Glutamatergic neuron (in vitro differentiated cells): ENCODE measurements at places on chromosomes 7 and 10.

GRCh38 chr7:87505122-87505521, 29.6 kb upstream of the ABCB4 start:
- H3K27ac ChIP-seq, result no peak overlapping the region
- no peaks in the 10 kb centered on the region for H3K36me3 ChIP-seq
- no peak overlapping the region for H3K4me3 ChIP-seq
- H3K4me1 ChIP-seq, result peaks cover 3% of the 10 kb centered on the region
- no peak for DNase-seq

DNA sequence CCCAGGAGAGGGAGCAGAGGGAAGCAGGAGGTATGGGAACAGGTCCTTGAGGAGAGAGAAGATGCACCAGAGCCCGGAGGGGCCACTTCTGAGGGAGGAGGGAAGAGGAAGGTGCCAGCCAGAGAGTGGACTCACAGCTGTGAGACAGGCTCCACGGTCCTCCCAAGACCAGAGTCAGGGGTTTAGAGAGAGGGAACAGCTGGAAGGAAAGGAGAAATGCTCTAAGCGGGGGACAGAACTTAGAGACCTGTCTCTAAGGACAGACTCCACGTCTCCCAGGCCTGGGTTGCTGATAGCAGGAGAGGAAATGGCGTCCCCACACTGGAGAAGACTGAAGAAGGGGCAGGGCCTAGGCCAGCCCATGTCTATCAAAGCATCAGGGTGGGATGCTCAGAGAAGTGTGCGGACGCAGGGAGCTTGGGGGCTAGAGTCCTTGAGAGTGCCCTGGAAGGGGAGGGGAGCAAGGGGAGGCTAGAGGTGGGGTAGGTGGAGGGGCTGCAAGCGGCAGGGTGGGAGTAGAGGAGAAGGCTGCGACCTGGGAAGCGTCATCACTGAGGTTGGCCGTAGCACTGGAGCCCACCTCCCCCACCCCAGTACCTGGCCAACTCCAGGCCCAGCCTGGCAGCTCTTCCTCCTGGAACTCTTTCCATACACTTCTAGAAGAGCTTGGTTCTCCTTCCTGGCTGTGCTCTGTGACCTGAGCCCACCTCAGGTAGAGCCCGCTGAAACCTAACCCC, 25.6 kb upstream of the GRID1 start:
- peaks cover 4% of the 10 kb centered on the region for H3K36me3 ChIP-seq
- no peak overlapping the region for H3K4me3 ChIP-seq
- H3K4me1 ChIP-seq, result peaks cover 3% of the 10 kb centered on the region
- peaks cover 11% of the 10 kb centered on the region for H3K27me3 ChIP-seq
- H3K27ac ChIP-seq, result no peak overlapping the region

DNA sequence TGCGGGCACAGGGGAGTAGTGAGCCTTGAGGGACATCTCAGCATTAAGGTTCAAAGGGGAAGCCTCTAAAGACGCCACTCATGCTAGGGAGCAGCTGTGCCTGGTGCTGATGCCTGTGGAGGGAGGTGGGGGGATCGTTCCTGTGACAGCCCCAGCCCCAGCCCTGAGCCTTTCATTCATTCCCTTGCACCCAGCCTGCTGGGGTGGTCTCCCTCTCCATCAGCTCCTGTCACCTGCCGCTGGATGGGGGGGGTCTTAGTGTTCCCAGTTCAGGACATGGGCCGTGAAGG, 11.6 kb downstream of the ZNF316 start:
- peaks cover 10% of the 10 kb centered on the region for H3K27me3 ChIP-seq
- H3K4me1 ChIP-seq, result no peaks in the 10 kb centered on the region
- H3K27ac ChIP-seq, result no peak overlapping the region
- peaks cover 7% of the 10 kb centered on the region for H3K36me3 ChIP-seq
- DNase-seq, result no peak
- no peak overlapping the region for H3K4me3 ChIP-seq

- no peak for DNase-seq
- H3K36me3 ChIP-seq, result no peaks in the 10 kb centered on the region
- no peaks in the 10 kb centered on the region for H3K27me3 ChIP-seq
- no peaks in the 10 kb centered on the region for H3K4me1 ChIP-seq
Measured at GRCh38 chr10:10222304-10222841, 795.3 kb upstream of the CELF2 start.

DNA sequence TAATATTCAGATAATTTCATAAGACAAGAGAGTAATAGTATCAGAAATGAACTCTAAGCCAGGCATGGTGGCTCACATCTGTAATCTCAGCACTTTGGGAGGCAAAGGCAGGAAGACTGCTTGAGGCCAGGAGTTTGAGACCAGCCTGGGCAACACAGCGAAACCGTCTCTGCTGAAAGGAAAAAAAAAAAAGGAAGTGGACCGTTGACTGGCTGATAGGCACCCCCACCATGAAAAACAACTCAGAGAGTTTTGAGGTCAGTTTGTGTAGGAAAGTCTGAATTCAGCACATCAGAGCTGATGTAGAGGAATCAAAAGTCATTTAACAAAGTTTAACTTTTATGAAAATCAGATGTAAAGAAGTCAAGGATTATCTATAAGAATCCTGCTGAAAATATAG, 63.2 kb upstream of the AMPH start:
- no peak overlapping the region for H3K4me3 ChIP-seq
- no peaks in the 10 kb centered on the region for H3K36me3 ChIP-seq
- no peak overlapping the region for H3K27ac ChIP-seq
- H3K27me3 ChIP-seq, result no peaks in the 10 kb centered on the region

GRCh38 chr7:861222-861621, 15.1 kb upstream of the GET4 start:
- H3K4me3 ChIP-seq, result peak overlapping the region; percentile 12
- DNase-seq, result no peak
- H3K27ac ChIP-seq, result peak overlapping the region; percentile 94
- peaks cover 34% of the 10 kb centered on the region for H3K4me1 ChIP-seq

GRCh38 chr10:42975558-42976340, 101.1 kb upstream of the RET start:
- H3K4me1 ChIP-seq, result peaks cover 5% of the 10 kb centered on the region
- peaks cover 6% of the 10 kb centered on the region for H3K27me3 ChIP-seq
- DNase-seq, result peak; percentile 20
- H3K27ac ChIP-seq, result no peak overlapping the region
- no peak overlapping the region for H3K4me3 ChIP-seq

DNA sequence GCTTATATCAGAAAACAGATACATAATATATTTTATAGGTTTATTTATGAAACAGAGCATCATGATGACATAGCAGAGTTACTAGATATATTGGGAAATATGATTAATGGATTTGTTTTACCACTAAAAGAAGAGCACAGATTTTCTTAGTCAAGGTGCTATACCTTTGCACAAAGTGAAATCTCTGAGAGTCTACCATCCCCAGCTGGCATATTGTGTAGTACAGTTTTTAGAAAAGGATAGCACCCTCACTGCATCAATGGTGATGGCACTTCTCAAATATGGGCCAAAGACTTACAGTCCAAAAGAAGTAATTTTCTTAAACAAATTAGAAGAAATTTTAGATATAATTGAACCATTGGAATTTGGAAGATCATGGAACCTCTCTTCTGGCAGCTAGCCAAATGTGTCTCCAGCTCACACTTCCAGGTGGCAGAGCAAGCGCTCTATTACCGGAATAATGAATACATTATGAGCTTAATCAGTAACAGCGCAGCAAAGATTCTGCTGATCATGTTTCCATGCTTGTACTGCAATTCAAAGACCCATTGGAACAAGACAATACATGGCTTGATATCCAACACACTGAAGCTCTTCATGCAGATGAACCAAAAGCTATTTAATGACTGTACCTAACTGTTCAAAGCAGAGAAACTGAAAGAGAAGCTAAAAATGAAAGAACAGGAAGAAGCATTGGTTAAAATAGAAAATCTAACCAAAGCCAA, 21.9 kb upstream of the CREB3L2 start:
- peaks cover 4% of the 10 kb centered on the region for H3K36me3 ChIP-seq
- no peak overlapping the region for H3K27ac ChIP-seq
- no peak for DNase-seq
- H3K27me3 ChIP-seq, result peaks cover 2% of the 10 kb centered on the region
- no peak overlapping the region for H3K4me3 ChIP-seq

- DNase-seq, result no peak
- no peak overlapping the region for H3K4me3 ChIP-seq
- H3K4me1 ChIP-seq, result no peaks in the 10 kb centered on the region
- no peak overlapping the region for H3K27ac ChIP-seq
- no peaks in the 10 kb centered on the region for H3K36me3 ChIP-seq
- no peaks in the 10 kb centered on the region for H3K27me3 ChIP-seq
Measured at GRCh38 chr7:40584667-40585433, 450.0 kb downstream of the SUGCT start.
